ENCODE measurements at places on chromosomes 6 and 20. TPM values are rescaled to one million over a fixed set of nuclear protein-coding genes. Genes with fewer than 3 reads are reported as not detected.

- DNase-seq: no peak
These were observed 51.1 kb downstream of the TBC1D7 start for GRCh38 chr6:13277231-13277630.

SYNJ2 gene
- 17.0 TPM for total RNA-seq

- DNase-seq: no peak
These were observed 66.6 kb downstream of the BMP7 start for GRCh38 chr20:57199656-57200405.

DNA sequence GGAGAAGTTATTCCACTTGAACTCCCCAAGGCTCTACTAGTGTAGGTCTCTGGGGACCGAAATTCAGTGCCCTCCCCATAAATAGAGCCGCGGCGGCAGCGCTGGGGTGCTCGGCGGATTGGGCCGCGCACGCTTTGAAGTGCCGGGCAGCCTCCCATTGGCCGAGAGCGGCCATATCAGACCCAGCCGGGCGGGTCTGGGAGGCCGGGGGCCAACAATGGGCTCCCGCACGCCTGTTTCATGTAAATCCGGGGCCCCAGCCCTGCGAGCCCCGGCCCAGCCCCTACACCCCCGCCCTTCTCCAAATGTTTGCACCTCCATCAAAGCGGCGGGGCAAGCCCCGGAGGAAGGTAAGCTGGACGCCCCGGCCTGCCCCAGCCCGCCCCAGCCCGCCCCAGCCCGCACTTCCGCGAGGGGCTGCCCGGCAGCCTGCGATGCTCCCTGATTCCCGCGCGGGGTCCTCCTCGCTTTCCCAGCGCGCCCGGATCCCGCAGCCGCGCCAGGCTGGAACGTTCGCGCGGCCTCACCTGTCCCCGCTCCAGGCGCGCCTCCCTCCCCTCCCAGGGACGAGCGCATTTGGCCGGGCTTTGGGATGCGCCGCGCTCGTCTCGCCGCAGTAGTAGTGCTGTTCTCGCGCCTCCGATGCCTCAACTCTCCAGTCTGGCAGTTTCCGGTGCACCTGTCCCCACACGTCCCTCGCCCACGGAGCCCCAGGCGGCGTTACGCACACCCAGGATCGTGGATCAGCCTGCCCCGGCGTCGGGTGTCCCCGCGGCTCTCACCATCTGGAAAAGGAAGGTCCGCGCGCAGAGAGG lies at the start of gene TBXT:
TSS of gene TBXT (minus strand) at position 51 of the 815 bp plus-strand sequence. CDS start 260 bp downstream, outside the sequence.
- DNase-seq: no peak

GRCh38 chr6:169752074-169752623 lies 727 bp downstream of the ERMARD start:
- DNase-seq: no peak

RIPPLY2 gene
- total RNA-seq: not detected

BTBD3 gene
- 34.5 TPM for total RNA-seq

FOXC1 gene
- total RNA-seq: 8.7 TPM

SMOC2 gene
- total RNA-seq: 112 TPM

SLC26A8 gene
- under 0.01 TPM for total RNA-seq

- peak; percentile 96 for DNase-seq
These were observed 9.1 kb downstream of the BAK1 start for GRCh38 chr6:33570806-33571636.

CLVS2 gene
- total RNA-seq: under 0.01 TPM

DNA sequence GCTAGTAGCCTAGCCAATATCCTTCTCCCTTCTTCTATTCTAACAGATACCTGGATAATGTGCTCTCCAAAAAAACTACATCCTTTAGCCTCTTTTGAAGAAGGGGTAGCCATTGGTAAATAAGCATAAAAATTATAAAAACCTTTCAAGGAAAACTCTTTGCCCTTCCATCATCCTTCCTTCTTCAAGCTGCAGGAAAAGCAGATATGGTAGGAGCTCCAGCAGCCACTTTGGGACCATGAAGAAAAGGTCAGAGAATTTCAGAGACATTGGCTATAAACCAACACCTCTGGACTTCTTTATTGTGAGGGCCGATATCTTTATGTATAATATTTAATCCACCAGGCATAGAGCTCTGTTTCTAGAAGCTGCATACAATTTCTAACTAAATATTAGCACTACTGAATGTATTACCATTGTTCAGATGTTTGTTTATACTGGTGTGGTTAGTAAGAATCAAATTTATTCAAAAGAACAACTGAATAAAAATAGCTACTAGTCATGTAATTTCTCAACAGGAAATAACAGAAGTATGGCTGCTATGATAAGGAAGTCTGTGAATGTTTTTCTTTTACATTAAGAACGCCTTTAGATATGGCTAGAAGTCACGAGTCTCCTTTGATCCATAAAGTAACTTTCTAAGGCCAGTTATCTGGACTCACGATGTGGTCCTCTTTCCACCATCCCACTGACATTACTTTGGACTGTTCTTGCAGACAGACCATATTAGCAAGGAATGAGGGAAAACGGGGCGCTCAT lies 32.2 kb downstream of the MYLK4 start:
- no peak for DNase-seq

- no peak for DNase-seq
These were observed 289.9 kb upstream of the TSHZ2 start for GRCh38 chr20:52682237-52682636.

- DNase-seq: no peak
These were observed 301.6 kb upstream of the ADGRB3 start for GRCh38 chr6:68333442-68333841.

- no peak for DNase-seq
These were observed 98.2 kb downstream of the SMOC2 start for GRCh38 chr6:168538892-168539811.

GRCh38 chr20:45305262-45305661 lies 1.4 kb upstream of the RBPJL start:
- DNase-seq: no peak

SOX18 gene
- total RNA-seq: 16.8 TPM

OR2H2 gene
- total RNA-seq: not detected

HRH3 gene
- not detected for total RNA-seq

IBTK gene
- 38.6 TPM for total RNA-seq

DNA sequence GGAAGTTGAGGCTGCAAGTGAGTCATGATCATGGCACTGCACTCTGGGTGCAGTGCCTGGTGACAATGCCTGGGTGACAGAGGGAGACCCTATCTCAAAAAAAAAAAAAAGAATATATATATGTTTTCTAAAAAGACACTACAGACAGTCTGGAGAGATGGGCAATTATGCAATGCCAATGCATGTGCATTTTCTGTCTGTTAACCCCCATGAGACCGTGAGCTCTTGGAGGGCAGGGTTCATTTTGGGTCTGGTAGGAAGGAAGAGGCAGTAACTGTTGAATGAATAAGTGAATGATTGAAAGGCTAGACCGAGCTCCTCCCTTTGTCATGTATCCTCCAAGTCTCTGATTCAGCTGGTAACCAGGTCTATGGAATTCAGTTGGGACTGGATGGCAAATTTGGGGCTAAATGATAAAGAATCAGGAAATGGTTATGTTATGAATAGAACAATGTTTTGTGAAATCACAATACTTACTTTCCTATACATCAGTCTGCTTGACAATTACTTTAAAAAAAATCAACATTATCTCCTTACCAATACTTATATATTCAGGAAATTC lies 5.6 kb upstream of the BLCAP start:
- no peak for DNase-seq

VGLL2 gene
- not detected for total RNA-seq

- DNase-seq: no peak
These were observed 28.1 kb downstream of the RWDD2A start for GRCh38 chr6:83221276-83221675.

- no peak for DNase-seq
These were observed 128.9 kb upstream of the AKIRIN2 start for GRCh38 chr6:87830907-87831306.

GRCh38 chr20:52972965-52973819 lies 1.0 kb downstream of the TSHZ2 start:
- peak; percentile 83 for DNase-seq

DNA sequence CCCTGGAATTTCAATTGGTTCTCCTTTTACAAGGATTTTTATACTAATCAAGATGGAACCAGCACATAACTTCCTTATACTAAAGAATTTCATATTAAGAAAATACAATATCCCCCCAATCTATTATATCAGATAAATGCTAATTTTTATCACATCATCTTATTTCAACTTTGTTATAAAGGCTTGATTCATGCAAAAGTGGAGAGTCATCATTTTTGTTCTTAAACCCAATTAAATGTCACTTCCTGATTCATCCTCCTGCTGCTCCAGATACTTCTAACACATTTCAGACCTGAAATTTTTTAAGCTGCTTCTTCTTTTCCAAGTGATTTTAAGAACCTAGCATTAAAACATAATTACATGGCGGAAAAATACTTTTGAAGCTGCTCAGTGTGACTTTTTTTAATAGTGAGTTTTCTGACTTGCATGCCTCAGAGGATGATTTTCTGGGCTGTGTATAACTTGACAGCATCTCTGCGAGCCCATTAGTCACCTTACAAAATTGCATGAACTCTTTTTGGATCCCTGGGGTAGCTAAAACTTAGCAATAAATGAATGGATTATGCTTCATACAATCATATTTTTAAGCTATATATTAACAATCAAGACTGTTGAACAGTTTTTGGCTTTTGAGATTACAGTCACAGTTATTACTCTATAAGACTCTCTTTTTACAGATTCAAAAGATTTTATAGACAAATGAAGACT lies 134.1 kb downstream of the ELOVL4 start:
- no peak for DNase-seq

GRCh38 chr6:43096451-43097097 lies 20.5 kb downstream of the PTK7 start:
- no peak for DNase-seq

GRCh38 chr6:10175362-10175761 lies 239.5 kb downstream of the TFAP2A start:
- no peak for DNase-seq

FAXC gene
- 41.9 TPM for total RNA-seq

- no peak for DNase-seq
These were observed 21.4 kb upstream of the CITED2 start for GRCh38 chr6:139395891-139396301.

GRCh38 chr20:37693242-37693634 lies 592 bp upstream of the CTNNBL1 start:
- DNase-seq: no peak

- DNase-seq: no peak
These were observed 11.0 kb upstream of the FBXL4 start for GRCh38 chr6:98958776-98959175.

DNA sequence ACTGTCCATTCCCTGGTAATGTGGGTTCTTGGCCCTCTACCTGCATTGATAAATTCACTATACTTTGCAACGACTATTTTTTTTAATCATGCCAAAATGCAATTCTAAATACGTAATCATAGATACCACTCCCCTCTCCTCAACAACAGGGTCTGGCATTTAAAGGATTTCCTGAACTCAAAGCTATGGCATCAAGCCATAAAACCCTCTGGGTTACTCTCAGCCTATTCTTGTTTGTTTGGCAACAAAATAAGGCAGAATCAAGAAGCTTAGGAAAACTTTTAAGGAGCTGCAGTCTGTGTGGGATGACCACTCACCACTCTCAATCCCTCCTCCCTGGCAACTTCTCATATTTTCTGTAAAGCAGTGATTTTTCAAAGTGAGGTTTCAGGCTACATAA lies 669.9 kb upstream of the ID4 start:
- DNase-seq: no peak

DNA sequence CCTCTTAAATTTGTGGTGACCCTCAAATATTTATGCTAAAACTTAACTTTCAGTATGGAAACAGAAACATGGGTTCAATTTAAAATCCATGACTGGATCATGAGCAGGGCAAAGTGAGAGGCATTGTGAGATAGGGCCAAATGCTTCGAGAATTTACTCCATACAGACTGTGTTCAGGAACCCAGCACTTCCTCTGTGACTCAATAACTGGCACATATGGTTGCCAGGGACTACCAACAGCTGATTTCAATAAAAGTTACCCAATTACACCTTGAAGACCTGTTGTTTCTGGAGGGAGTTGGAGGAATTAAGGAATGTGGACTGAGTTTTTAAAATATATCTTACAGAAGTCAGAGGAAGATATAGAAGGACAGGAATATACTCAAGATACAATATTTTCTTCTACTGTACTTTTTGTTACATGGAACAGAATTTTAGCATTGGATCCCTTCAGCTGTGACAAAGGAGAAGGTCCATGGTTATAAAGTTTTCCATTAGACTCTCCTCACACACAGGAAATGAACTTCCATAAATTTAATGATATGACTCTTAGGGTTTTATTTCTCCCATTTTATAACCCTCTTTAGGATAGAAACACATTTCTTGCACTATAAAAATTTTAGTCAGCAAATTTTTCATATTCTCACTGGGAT lies 258.5 kb downstream of the KHDC1L start:
- no peak for DNase-seq

SENP6 gene
- 91.8 TPM for total RNA-seq

GRCh38 chr6:127765949-127766348 lies 134.9 kb downstream of the THEMIS start:
- no peak for DNase-seq

DNA sequence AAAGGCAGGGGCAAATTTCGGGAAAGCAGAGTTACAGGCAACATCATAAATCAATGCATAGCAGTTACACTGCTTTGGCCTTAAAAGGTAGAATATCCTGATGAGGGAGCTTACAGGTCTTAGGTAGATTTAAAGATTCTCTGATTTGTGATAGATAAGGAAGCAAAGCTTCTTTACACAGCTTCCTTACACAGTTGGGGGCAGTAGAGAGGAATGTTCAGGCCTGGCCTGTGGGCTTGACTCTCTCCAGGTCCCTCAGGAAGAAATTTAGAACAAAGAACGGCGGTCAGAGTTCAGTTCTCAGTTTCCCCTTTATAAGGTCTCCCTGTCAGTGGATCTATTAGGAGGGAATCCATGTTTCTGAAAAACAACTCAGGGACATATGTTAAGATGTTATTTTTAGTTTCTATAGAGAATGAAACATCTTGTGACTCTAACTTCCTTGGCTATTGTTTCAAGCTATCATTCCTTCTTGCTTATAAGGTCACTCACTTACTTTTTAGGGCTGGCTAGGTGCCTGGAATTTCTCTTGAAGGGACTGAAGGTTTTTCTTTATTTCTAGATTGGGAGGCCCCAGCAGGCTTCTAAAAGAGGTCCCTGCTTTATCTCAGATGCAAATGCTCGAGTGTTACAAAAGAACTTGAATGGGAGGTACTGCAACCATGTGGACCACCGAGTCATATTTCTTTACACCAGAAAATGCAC lies 11.8 kb downstream of the HLA-B start:
- peak; percentile 19 for DNase-seq

- DNase-seq: no peak
These were observed 8.8 kb upstream of the MYT1 start for GRCh38 chr20:64155258-64156135.
